NCI-H524 treated with DMSO at 0.1 percent for 48 hours (cell line): ENCODE measurements at places on chromosomes 3 and 15.

GRCh38 chr3:102141096-102141927 is 292.0 kb downstream of the NFKBIZ start:
- DNase-seq = no peak

GRCh38 chr3:171704814-171705213 is 105.5 kb downstream of the PLD1 start:
- DNase-seq = no peak

GRCh38 chr3:32413845-32414521 is 22.3 kb downstream of the CMTM7 start:
- peak; percentile 86 for DNase-seq

GRCh38 chr3:23312866-23313265 is 109.7 kb downstream of the UBE2E2 start:
- DNase-seq = no peak

GRCh38 chr3:148718982-148719862 is 21.5 kb downstream of the AGTR1 start:
- no peak for DNase-seq

GRCh38 chr3:187223799-187224198 is 26.5 kb downstream of the RTP1 start:
- DNase-seq = no peak

DNA sequence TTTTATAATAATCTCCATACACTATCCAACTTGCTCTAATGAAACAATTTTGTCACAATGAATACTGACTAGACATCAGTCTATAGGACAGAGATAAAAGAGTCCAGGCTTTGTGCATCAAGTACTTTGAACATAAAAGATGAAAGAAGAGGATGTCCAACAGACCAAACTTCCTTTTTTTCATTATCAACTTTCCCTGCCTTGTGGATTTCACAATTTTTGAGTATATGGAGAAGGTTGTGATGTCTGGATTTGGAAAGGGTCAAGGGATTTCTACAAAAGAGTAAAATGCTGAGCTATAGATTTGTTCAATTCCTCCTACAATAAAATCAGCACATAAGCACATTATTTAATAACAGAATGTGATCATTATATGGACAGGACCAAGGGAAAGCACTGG is 25.7 kb downstream of the CD47 start:
- no peak for DNase-seq

- no peak for DNase-seq
These were observed 140.5 kb upstream of the TBL1XR1 start for GRCh38 chr3:177337541-177338331.

GRCh38 chr15:97177151-97177577 is 783.3 kb upstream of the ARRDC4 start:
- no peak for DNase-seq
